ENCODE measurements at places on chromosomes 6 and 20.

GRCh38 chr6:33318426-33319073, 1.0 kb upstream of the ZBTB22 start:
- no peak for DNase-seq

DNA sequence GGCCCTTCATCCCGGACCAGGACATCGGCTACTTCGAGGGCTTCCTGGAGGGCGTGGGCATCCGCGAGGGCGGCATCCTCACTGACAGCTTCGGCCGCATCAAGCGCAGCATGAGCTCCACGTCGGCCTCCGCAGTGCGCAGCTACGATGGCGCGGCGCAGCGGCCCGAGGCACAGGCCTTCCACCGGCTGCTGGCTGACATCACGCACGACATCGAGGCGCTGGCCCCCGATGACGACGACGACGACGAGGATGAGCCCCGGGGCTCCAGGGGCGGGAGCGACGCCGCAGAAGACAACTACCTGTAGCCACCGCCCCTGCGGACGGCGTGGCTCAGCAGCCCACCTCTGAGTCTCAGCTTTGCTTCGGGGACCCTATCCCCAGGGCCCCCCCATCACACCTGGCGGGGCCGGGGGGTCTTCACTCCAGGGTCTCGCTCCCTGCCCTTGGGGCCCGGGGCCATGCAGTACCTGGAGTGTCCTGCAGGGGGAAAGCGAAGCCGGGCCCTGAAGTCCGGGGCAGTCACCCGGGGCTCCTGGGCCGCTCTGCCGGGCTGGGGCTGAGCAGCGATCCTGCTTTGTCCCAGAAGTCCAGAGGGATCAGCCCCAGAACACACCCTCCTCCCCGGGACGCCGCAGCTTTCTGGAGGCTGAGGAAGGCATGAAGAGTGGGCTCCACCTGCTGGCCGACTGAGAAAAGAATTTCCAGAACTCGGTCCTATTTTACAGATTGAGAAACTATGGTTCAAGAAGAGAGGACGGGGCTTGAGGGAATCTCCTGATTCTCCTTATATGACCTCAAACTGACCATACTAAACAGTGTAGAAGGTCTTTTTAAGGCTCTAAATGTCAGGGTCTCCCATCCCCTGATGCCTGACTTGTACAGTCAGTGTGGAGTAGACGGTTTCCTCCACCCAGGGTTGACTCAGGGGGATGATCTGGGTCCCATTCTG, 20.8 kb upstream of the HCK start:
- DNase-seq = peak; percentile 48

DNA sequence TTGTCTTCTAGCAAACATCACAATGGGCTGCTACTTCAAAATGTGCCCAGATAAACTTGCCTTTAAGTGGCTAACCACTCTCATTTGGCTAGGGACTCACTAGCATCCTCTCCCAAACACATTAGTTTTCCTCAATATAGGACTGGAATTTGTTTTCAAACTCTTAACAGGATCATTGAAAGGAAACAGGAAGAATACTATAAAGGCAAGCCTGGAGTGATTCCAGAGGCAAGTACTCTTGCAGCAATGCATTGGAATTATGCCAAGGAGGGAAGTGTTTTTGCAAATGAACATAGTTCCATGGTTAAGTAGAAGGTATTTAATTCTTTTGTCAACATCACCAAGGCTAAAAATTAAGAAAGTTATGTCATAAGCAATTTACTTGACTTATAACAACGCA, 12.2 kb downstream of the EPHA7 start:
- DNase-seq = no peak

DNA sequence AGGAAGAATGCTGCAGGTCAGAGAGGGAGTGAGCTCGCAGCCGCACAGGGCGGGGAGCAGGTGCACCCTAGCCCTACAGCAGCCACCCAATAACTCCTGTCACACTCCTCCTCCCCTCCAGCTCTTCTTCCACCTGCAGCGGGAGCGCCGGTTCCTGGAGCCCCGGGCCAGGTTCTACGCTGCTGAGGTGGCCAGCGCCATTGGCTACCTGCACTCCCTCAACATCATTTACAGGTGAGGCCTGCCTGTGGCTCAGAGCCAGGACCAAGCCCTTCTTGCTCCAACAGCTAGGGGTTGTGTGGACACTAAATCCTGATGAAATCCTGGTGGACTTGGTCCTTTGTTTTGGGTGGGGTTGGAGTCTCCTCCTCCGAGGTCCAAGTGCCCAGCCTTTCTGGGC, 11.7 kb downstream of the SGK2 start:
- no peak for DNase-seq

GRCh38 chr20:11043001-11043400, 369.2 kb upstream of the JAG1 start:
- no peak for DNase-seq

DNA sequence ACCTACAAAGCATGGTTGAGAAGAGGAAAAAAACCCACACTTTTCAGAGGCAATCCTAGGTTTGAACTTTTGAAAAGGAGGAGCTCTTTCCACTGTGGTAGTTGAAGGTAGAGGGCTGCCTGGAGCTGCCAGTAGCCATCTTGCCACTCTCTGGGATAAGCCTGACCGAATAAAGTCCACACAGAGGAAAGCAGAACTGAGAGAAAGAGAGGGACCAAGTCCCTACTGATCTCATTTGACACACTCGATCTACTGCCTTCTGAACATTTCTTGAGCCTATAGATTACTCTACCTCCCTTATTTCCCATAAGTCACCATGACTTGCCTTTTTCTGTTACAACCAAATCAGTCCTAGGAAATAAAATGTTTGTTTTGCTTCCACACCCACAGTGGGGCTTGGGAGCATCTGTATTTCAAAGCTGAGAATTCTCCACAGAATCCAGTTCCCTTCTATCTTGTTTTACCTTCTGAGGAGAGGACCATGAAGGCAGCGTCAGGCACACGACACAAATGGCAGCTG, 147.0 kb upstream of the PTPRK start:
- DNase-seq = no peak

- no peak for DNase-seq
Measured at GRCh38 chr20:14778096-14778495, 440.7 kb upstream of the FLRT3 start.

Data from stimulated activated CD4-positive, alpha-beta T cell treated with anti-CD3 and anti-CD28 coated beads, Interleukin-12 subunit alpha, Interleukin-12 subunit beta, amount 100 ng/mL, for 24 hours (primary cell).